ENCODE measurements at places on chromosomes 3 and 15. TPM values are rescaled to one million over a fixed set of nuclear protein-coding genes. Genes with fewer than 3 reads are reported as not detected.

Gene SCAANT1
- not detected for total RNA-seq

Gene ABHD2
- total RNA-seq: 41.0 TPM

Gene PCOLCE2
- total RNA-seq: 58.4 TPM

Gene VEPH1
- total RNA-seq: 0.74 TPM

Gene RTF1
- 34.0 TPM for total RNA-seq
